ENCODE measurements at places on chromosomes 5 and 9. TPM values are rescaled to one million over a fixed set of nuclear protein-coding genes. Genes with fewer than 3 reads are reported as not detected.

Gene DBH
- not detected for total RNA-seq

Gene PITX1
- 0.39 TPM for total RNA-seq

Gene SLCO6A1
- not detected for total RNA-seq

Gene GRXCR2
- not detected for total RNA-seq

Gene FOXD4L5
- 0.45 TPM for total RNA-seq

Gene CDC25C
- total RNA-seq, result not detected
